ENCODE measurements at places on chromosomes 7 and 10. TPM values are rescaled to one million over a fixed set of nuclear protein-coding genes. Genes with fewer than 3 reads are reported as not detected.
A peak's percentile ranks its signal among the peaks of the same experiment; 100 is the strongest.

DNA sequence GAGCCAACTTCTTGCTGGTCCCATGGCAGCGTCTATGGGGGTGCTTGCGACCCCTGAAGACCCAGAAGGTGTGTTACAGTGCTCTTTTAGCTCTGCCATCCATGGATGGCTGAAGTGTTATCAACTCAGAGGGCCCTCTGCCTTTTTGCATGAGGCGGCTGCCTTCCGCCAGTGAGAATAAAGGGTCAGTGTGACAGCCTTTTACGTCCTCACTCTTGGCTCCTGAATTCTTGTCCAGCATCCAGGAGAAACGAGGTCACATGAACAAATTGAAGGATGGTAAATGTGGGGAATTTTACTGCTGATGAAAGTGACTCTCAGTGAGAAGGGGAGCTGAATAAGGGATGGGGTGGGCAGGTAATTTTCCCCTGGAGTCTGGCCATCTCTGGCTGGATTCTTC lies 24.1 kb downstream of the SSMEM1 start:
- no peak for DNase-seq

DNA sequence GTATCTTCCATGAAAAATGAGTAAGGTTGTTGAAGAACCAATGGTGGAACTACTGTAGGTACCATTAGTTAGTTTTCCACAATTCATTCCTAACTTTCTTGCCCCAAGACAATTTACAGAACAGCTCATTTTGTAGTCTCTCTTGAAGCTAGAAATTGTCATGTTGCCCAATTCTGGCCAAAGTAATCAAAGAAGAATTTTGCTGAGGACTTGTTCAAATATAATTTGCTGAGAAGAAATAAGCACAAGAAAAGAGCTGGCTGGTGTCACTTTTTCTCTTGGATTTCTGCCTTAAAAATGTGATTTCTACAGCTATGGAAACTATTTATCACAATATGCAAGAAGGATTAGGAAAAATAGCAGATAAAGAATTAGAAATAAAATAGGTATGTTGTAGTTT lies 199.2 kb upstream of the SEMA3A start:
- no peak for DNase-seq

GRCh38 chr7:86094166-86094669 lies 549.5 kb upstream of the GRM3 start:
- DNase-seq, result no peak

DNA sequence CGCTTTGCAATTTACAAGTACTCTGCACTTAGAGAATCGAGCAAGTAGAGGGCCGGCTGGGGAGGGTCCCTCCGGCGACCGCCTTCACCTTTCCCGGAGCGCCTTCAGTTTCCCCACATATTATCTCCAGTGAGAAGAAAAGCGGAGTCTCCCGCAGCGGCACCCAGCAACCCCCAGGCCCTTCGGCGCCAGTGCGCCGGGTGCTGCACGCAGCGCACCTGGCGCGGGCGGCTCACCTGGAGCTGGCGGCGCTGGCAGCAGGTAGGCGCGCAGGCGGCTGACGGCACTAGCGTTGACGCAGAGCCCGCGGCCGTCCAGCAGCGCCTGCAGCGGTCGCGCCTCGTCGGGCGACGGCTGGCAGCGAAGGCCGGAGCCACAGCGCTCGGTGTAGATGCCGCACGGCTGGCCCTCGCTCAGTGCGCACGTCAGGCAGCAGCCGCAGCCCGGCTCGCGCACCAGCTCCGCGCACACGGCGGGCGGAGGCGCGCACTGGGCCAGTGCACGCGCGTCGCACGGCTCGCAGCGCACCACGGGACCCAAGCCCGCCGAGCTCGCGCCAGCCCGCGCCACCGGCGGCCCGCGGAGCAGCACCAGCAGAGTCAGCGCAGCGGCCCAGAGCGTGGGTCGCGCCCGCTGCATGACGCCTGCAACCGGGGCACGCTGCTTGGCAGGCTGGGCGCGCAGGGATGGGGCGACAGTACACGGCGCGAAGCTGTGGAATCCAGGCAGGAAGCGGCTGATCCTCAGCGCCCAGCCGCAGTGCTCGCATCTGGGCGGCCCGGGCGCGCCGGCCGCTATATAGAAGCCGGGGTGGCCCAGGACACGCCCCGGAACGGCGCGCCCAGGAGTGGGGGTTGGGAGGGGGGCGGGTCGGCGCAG lies at the start of gene IGFBP3:
TSS of gene IGFBP3 (minus strand) at position 771 of the 879 bp plus-strand sequence. CDS start at position 639, 132 bp downstream.
- DNase-seq, result peak; percentile 88

DNA sequence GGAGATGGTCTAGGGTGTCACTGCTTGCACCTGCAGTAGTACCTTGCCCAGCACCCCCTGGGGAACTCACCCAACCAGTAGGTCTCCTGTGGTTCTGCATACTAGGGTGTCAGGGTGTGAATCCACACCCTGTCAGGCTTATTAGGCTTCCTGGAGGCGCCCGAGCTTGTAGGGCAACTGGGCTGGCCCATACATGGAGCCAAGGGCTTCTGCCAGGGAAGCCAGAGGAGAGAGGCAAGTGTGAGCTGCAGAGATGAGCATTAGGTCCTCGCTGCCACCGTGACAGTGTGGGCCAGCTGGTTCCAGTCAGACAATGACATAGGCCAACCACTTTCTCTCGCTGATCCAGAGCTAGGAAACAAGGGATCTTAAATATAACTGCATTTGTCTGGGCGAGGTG lies 11.2 kb downstream of the MXI1 start:
- DNase-seq, result peak; percentile 59

DNA sequence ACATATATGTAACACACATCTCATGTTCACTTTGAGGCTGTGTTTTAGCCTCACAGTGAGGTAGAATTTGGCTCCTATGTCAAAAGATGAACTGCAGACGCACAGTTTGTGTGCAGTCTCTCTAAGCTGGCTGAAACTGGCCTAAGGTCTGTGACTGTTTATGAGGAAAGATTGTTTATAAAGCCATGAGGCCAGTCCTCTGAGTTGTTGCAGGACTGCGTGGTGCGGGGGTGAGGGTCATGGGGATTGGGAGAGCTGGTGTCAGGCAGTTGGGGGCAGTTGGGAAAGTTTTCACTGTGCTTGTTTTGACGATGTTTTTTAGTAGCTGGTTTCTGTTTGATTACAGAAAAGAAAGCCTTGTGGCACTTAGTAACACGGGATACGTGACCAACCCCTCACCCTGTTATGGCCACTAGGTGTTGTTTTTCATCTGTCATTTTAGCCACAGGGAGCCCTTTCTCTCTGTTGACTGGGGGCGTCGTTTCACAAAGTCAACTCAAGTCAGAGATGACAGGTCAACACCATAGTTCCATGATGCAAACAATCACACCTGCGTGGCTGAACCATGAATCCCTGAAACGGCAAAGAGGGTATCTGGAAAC lies 310.9 kb downstream of the CCDC3 start:
- no peak for DNase-seq

GRCh38 chr10:52599551-52600200 lies 172.9 kb downstream of the MBL2 start:
- no peak for DNase-seq

DNA sequence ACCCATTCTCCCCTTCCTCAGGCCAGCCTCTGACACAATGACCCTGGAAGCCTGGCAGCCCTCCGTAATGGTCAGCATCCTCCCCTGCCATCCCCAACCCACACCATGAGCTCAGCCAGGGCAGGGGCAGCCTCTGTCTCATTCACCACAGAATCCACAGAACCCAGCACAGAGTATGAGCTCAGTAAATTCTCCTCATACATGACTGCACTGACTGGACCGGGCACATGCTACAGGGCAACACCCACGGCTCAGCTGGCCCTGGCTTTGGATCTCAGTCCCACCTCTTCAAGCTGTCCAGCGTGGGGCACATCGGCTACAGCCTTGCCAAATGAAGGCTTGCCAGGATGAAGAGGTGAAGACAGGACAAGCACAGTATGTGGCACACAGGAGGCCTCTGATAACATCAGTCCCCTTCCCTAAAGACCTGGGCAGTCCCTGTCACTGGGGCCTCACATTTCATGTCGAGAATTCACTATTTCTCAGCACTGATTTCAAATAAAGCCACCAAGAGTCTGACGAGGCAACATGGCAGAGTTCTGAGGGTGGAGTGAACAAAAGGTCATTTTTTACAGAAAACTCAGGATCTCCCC lies 7.9 kb downstream of the GPRIN2 start:
- DNase-seq, result peak; percentile 42

- peak; percentile 65 for DNase-seq
These were observed 5.2 kb downstream of the CLIP2 start for GRCh38 chr7:74294191-74294998.

DNA sequence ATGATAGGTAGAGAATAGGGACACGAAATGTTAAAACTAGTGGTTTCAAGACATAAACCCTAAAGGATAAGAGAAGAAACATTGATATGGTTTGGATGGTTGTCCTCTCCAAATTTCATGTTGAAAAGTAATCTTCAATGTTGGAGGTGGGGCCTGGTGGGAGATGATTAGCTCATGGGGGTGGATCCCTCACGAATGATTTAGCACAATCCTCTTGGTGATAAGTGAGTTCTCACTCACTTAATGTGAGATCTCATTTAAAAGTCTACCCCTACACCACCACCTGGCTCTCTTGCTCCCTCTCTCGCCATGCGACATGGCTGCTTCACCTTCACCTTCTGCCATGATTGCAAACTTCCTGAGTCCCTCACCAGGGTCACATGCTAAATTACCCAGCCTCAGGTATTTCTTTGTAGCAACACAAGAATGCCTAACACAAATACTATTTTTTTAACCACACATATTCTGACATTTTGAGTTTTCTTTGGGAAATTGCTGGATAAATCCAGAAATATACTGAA lies 242.4 kb upstream of the PHF14 start:
- DNase-seq, result no peak

- no peak for DNase-seq
These were observed 88.2 kb downstream of the TES start for GRCh38 chr7:116298576-116298975.

DNA sequence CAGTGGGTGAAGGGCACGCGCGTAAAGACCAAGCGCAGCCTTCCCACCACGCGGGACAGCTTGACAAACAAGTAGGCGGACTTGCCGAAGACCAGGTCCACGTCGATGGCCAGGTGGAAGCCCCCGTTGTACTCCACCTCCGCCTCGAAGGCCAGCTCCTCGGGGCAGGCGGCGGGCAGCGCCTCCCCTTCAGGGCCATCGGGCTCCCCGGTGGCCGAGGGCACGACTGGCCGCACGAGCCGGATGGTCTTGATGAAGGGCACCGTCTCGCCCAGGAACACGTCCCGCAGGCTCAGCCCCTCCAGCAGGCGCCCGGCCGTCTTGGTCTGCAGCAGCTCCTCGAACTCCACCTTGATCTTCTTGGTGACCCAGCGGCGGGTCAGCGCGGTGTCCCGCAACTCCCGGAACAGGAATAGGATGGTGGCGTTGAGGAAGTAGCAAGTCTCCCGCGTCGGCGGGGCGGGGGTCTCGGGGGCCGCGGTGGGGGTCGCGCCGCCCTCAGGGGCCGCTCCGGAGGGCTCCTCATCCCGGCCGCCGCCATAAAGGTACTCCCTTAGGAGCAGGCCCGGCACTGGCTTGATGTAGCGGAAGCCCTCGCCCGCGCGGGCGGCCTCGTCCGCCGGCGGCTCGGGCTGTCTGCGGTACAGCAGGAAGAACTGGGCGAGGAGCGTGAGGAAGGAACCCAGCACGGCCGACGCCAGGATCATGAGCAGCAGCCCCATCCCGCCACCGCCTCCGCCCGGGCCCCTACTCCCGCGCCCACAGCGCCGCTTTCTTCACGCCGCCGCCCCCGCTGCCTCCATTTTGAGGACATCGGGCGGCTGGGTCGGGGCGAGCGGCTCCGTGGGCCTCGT lies 507 bp downstream of the PDZD8 start:
- peak; percentile 81 for DNase-seq

DNA sequence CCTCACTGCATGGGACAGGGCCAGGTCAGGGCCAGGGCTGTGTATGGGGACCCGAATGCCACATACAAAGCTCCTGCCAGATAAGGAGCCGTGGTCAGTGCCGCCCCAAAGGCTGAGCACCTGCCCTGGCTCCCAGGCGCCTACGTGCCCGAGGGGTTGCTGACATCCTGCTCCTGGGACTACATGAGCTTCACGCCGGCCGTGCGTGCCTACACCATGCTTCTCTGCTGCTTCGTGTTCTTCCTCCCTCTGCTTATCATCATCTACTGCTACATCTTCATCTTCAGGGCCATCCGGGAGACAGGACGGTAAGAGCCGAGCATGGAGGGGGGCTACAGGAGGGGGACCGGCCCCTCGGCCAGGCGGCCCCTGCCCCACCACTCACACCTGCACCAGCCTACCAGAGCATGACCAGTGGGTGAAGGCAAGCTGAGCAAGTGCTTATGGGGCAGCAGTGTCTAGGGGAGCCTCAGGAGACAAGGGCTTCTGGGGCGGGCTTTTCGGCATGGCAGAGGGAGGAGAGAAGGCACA lies 4.9 kb downstream of the OPN4 start:
- peak; percentile 63 for DNase-seq

GRCh38 chr7:25105911-25106310 lies 19.1 kb downstream of the CYCS start:
- no peak for DNase-seq

DNA sequence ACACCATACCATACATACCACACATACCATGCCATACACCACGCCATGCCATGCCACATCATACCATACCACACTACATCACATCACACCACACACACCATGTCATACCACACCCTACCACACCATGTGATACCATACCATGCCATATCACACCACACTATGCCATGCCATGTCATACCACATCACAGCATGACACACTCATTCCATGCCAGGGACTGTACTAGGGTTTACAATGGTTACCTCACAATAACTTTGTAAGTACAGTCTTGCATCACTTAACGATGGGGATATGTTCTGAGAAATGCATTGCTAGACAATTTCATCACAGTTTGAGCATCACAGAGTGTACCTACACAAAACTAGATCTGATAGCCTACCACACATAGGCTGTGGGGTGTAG lies 14.5 kb downstream of the PYROXD2 start:
- no peak for DNase-seq

GRCh38 chr10:72089618-72090017 lies 1.3 kb upstream of the SPOCK2 start:
- DNase-seq, result no peak

ANKRD30A gene
- not detected for total RNA-seq

OR2A7 gene
- total RNA-seq, result 4.7 TPM

Measured in aorta (tissue), 5 donors.